ENCODE measurements at places on chromosomes 1 and 21.

- DNase-seq: no peak
Observed at GRCh38 chr1:161390559-161390858, 22.8 kb upstream of the CFAP126 start.

GRCh38 chr1:153799566-153800465, 24.6 kb downstream of the SLC27A3 start:
- DNase-seq: no peak

DNA sequence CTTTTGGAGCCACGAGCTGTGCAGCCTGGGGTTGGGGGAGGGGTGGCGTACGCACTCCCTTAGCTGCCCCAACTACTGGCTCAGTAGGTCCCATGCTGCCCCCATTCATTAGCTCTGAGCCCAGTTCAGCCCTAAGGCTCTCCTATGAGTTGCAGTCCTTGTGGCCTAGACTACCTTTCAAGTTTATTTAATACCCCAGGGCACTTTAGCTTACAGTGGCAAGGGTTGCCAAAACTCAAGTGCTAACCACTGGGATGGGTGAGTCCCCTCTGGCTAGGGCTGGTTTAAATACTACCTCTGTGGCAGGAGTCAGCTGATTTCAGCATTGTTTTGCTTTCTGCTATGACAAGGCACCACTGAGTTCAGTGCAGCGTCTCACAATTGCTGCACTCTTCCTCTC, 118.2 kb downstream of the ODF2L start:
- no peak for DNase-seq

DNA sequence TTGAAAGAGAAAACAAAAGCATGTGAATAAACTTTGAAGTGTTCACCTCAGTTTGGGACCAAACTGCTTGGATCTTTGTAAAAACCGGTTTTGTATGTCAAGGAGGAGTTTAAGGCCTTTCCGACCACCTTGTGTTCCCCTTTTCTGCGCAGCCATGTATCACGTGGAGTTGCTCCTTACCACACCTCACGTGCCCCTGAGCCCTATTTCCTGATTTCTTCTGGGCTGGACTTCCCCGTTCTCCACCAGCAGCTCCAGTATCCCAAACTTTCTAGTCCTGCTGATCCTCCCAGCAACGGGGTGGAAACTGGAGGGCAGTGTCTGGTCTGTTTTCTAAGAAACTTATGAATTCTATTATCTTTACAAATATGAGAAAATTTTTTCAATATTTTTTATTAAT, 1.6 kb upstream of the SH3D21 start:
- no peak for DNase-seq

DNA sequence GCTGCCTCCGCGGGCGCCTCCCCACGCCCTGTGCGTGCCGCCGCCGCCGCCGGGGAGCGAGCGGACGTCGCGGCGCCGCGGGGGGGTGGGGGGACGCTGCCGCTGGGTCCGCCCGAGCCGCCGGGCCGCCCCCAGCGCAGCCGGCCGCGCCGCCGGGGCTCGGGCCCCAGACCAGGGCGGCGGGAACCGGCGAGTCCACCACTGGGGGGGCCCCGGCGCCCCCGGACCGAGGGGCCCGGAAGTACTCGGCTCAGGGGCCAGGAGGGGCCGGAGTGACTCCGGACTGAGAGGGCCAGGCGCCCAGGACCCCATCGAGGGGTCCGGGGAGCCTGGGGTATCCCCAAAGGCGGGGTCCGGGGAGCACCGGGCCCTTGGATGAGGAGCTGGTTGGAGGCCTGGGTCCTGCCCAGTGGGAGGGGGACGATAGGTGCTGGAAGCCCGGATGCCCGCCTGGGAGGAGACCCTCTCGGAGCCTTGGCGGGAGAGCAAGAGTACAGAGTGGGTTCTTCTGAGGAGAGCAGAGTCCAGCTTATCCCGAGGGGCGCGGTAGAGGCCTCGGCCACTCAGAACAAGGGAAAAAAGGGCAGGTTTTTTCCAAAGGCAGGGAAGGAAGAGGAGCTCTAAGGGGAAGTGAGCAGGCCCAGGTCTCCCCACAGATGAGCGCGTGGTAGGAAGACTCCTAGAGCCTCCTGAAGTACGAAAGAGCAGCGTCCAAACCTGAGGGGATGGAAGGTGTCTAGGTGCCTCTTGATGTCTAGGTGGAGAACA, 556 bp downstream of the GMEB1 start:
- peak; percentile 19 for DNase-seq

DNA sequence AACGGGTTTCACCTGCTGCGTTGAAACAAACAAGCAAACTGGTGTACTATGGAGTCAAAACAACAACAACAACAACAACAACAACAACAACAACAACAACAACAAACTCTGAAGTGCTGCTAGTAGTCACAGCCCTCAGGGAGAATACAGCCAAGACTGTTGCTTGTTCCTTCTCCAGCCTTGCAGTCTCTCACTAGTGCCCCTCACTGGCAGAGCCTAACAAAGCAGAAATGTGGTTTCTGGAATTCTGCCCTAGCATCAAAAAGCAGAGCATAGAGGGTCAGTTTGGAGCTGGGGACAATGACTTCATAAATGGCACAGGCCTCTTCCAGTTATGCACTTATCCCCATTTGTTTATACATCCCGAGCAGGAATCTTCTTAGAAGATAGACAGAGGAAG, 187.4 kb downstream of the KCNK2 start:
- no peak for DNase-seq

DNA sequence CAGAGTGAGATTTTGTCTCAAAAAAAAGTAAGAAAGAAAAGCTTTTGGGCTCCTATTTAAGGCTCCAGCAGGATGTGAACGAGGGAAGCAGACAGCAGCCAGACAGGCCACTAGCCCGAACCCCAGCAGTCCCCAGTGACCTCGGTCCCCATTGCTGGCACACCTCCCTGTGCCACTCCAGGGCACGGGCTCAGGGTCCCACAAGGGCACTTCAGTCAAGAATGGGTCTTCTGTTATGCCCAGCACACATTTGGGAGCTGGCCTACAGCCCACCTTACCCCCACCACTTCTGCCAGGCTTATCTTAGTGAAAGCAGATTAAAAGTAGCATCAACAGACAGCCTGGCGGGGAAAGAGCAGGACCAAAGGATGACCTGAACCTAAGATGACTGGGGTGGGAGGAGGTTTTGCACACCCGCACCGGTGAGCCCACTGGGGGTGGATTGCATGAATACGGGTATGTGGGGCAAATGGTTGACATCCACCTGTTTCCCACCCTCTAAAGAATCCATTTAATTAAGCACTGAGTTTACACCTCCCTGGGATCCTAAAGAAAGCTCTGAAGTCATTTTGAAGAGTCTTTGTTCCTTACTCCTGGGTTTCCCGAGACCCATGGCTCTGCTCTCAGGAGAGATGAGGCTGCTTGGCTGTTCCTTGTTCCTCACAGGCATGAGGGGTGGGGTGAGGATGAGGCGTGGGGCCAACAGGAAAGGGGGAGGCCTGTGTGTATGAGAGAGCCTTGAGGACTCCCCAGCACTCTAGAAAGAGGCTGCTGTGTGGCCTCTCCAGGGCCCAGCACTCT, 4.7 kb downstream of the CHI3L1 start:
- no peak for DNase-seq

DNA sequence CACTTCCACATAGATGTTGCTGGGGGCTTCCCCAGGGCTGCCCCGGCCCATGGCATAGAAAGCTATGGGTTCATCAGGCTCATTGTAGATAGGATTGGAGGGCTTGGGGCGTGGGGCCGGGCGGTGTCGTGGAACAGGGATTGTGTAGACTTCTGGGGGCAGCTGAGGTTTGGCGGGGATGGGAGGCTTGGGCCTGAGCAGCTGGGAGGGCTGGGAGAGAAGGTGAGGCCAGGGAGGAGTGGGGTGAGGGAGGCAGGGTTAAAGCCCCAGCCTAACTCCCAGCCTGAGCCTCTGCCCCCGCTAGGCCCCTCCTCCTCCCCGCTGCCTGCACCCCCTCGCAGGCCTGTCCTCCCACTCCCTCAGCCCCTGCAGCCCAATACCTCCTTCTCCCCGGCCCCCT, 7.4 kb downstream of the SH2D2A start:
- DNase-seq: no peak

GRCh38 chr1:31189696-31190674, 49.7 kb downstream of the NKAIN1 start:
- no peak for DNase-seq

DNA sequence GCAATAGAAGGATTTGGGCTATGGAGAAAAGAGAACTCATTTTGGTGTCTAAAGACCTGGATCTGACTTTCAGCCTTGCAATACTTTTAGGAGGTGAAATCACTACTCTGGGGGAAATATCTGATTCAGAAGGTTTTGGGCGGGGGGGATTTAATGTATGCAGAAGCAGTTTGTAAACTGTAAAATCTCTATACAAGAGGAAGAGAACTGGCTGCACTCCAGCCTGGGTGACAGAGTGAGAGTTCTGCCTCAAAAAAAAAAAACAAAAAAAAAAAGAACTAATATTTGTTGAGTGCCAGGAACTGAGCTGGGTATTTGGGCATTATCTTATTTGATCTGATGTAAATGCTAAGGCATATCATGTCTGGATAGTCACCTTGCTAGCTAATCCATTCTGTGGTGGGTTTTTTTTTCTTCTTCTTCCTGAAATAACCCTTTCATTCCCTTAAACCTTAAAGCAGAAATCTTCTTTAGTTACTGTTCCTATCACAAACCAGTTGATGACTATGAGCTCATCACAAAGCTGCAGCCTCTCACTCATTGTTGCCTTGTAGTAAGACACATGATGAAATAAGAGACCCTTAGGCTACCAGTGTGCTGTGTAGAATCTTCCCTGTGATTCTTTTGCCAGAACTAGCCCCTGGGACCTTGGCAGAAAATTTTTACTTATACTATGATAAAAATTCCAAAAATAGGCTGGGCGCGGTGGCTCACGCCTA, 35.6 kb upstream of the SLC16A1 start:
- no peak for DNase-seq

- DNase-seq: no peak
Observed at GRCh38 chr1:99122039-99122438, 117.4 kb upstream of the PLPPR5 start.

DNA sequence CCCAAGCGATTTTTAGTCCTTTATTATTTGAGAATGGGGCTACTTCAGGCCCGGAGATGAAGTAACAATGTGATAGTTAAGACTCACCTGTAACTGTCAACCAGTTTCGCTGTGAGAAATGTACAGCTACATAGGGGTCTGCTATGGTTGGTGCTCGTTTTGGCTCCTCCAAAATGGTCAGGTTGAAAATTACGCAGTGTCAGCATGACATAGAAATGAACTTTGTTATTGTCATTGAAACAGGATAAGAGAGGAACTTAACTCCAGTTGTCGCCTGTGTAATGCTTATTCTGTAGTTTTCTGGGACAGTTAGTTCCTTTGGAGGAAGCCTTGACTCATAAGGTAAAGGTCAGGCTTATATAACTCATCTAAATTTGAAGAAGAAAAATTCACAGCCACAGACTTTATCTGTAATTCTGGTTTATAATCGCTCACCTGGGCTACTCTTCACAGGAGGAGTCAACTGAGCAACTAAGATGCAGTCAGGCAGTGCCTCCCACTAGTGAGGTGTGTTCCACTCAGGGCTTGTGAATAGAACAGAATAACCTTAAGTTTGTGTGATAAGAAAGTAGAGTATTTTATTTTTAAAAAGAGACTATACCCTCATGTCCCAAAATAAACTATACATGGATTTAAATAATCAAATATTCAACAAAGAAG, 130.9 kb downstream of the CD247 start:
- DNase-seq: no peak

DNA sequence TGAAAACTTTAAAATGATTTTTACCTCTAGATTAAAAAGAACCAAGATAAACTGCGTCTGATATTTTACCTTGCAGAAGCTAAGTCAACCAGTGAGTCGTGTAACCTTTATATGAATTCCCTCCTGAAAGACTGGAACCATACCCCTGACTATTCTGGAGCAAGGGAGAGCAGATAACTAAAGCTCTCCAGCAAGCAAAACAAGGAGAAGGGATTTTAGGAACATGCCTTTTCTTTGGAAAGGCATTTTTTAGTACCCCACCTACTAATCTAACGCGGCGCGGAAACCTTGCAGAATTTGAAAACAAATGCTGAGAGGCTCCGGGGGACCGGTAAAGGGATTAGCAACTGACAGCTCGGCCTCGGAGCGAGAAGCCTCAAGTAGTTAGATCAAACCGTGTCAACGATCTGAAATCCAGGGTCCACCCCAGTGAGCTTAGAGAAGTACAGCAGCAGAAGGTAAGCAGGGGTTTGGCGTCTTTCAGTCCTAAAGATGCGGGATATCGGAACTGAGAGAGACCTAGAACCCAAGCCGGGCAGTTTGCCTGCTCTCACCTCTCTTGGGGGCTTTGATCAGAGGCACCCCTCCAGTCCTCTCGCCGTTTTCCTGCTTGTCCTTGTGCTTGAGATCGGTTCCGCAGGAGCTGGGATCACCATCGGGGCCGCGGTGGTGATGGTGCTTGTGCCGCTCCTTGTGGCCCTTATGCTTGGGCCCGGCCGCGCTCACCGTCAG, 954 bp downstream of the RSBN1 start:
- DNase-seq: no peak

DNA sequence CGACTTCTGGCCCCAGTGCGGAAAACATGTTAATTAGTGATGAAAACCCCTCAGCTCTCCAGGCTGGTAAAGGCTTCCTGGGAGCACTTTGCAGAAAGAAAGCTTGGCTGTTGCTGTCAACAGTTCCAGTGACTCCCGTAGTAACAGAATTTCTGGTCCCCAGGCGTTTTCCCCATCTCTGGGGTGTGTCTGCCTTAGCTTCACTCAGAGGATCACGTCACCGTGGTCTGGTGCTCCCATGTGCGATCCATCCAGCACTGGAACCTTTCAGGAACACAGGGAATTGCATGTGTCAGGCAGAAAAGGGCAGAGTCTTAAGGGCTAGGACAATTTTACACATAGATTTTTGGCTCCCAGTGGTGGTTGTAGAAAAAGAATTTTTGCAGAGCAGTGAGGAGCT, 470.4 kb upstream of the USP24 start:
- no peak for DNase-seq

DNA sequence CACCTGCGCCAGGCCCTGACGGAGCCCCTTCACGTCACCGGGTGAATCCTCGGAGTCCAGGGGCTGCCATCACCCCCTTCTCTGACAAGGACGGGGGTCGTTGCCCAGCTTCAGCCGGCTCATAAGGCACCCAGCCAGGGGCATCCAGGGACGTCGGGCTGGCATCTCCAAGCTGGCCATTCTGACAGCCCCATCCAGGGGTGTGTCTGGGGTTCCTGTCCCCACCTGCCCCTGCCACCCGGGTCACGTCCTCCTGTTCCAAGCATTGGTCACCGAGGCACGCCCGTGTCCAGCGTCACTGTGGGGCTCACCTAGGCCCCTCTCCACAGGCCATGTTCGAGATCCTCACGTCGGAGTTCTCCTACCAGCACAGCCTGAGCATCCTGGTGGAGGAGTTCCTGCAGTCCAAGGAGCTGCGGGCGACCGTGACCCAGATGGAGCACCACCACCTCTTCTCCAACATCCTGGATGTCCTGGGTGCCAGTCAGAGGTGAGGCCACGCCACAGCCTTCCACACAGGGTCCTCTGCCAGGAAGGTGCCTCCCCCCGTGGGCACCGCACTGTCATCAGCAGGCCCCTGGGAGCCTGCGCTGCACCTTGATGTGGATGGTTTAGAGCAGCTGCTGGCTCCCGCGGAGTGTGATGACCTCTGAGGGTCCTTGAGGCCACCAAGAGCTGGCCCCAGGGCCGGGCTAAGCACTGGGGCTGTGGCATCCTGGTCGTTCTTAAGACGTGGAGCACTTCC, 14.8 kb downstream of the ARHGEF16 start:
- no peak for DNase-seq

Measured in activated CD4-positive, alpha-beta T cell treated with anti-CD3 and anti-CD28 coated beads for 24 hours (primary cell).